ENCODE measurements at places on chromosomes 11 and 22. TPM values are rescaled to one million over a fixed set of nuclear protein-coding genes. Genes with fewer than 3 reads are reported as not detected.

The PICALM gene
- 174 TPM for total RNA-seq

The SMTNL1 gene
- total RNA-seq = not detected

GRCh38 chr11:124894606-124895430 is 2.8 kb downstream of the ROBO4 start:
- DNase-seq = no peak
- peaks cover 4% of the 10 kb centered on the region for H3K4me1 ChIP-seq
- H3K27me3 ChIP-seq = peaks cover 18% of the 10 kb centered on the region
- H3K36me3 ChIP-seq = no peaks in the 10 kb centered on the region
- H3K27ac ChIP-seq = no peak overlapping the region

DNA sequence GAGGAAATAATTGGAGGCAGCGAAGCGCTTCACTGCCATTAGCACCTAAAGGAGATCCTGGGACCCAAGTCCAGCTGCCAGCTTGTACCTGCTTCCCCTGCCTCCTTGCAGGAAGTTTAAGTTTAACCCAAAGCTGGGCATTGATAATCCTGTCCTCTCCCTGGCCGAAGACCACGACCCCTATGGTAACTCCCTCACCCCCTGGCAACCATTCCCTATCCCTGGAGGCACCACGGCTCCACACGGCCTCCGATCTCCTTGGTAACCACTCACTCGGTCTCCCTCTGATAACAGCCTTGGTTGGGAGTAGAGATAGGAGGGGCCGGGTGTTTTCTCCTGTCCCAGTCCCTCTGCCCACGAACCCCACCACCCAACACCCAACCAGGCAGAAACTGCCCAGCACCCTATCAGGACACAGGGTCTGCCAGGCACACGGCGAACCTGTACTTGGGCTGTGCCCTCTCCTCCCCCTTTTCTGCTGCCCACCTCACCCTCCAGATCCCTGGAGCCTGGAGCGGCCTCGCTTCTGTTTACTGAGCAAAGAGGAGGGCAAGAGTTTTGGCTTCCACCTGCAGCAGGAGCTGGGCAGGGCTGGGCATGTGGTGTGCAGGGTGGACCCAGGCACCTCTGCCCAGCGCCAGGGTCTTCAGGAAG is 833 bp downstream of the NHERF4 start:
- no peak for DNase-seq
- no peaks in the 10 kb centered on the region for H3K4me1 ChIP-seq
- H3K36me3 ChIP-seq = peaks cover 10% of the 10 kb centered on the region
- H3K27ac ChIP-seq = no peak overlapping the region
- peaks cover 9% of the 10 kb centered on the region for H3K27me3 ChIP-seq

GRCh38 chr11:42465623-42466022 is 846.2 kb upstream of the API5 start:
- no peak overlapping the region for H3K27ac ChIP-seq
- H3K4me1 ChIP-seq = no peaks in the 10 kb centered on the region
- H3K4me3 ChIP-seq = no peak overlapping the region
- H3K27me3 ChIP-seq = no peaks in the 10 kb centered on the region

- peaks cover 87% of the 10 kb centered on the region for H3K27me3 ChIP-seq
- H3K36me3 ChIP-seq = peaks cover 14% of the 10 kb centered on the region
- no peak overlapping the region for H3K27ac ChIP-seq
- no peak for DNase-seq
Measured at GRCh38 chr11:31805629-31806185, 5.4 kb downstream of the PAX6 start.
